H7 (cell line): ENCODE measurements at places on chromosomes 1 and 21. TPM values are rescaled to one million over a fixed set of nuclear protein-coding genes. Genes with fewer than 3 reads are reported as not detected.

The TLCD4 gene
- 2.5 and 3.3 TPM in 2 replicates for total RNA-seq

The CNKSR1 gene
- total RNA-seq = 21.7 and 23.1 TPM in 2 replicates

The ADIPOR1 gene
- total RNA-seq = 133 and 134 TPM in 2 replicates

The OPRD1 gene
- 0.52 and 0.81 TPM in 2 replicates for total RNA-seq

DNA sequence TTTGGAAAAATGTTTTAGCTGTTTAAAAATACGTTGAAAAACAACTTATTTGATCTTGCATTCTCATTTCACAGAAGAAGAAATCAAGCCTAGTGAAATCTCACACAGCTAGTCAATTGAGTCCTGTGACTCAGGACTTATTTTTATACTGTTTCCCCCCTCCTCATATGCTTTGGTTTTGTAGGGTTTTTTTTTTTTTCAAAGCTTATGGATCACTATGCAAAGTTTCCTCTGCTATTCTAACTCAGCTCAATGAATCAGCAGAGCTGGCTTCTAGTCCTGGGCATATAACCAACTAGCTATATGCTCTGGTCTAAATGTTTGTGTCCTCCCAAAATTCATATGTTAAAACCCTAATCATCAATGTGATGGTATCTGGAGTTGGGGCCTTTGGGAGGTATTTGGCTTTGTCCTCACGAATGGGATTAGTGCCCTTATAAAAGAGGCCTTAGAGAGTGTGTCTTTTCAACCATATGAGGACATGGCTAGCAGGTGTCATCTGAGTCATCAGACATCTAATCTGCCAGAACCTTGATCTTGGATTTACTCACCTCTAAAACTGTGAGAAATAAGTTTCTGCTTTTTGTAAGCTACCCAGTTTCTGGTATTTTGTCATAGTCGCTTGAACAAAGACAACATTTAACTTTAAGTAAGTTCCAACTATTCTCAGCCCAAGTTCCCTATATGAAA is 317.2 kb upstream of the C1orf87 start:
- no peak for DNase-seq

GRCh38 chr1:183070923-183071618 is 47.9 kb downstream of the LAMC1 start:
- peak; percentile 11 for DNase-seq

DNA sequence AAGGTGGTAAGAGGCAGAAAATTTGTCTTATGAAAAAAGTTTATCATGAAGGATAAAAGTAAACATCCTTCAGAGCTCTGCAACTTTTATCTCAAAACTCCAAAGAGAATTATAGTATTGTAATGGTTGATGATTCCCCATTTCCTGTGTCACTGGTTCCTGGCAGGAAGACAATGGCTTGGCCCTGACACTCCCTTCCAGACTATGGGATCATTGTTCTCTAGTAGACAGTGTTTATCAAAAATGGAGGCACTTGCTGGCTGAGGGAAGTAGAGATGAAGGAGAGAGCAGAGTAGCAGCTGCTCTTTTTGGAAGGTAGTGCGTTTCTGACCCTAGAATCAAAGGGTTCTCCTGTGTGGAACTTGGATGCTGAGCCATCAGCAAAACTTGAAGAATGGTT is 145.9 kb upstream of the ATP1B1 start:
- no peak for DNase-seq
